ENCODE measurements at places on chromosomes 3 and 15. TPM values are rescaled to one million over a fixed set of nuclear protein-coding genes. Genes with fewer than 3 reads are reported as not detected.
A peak's percentile ranks its signal among the peaks of the same experiment; 100 is the strongest.

DNA sequence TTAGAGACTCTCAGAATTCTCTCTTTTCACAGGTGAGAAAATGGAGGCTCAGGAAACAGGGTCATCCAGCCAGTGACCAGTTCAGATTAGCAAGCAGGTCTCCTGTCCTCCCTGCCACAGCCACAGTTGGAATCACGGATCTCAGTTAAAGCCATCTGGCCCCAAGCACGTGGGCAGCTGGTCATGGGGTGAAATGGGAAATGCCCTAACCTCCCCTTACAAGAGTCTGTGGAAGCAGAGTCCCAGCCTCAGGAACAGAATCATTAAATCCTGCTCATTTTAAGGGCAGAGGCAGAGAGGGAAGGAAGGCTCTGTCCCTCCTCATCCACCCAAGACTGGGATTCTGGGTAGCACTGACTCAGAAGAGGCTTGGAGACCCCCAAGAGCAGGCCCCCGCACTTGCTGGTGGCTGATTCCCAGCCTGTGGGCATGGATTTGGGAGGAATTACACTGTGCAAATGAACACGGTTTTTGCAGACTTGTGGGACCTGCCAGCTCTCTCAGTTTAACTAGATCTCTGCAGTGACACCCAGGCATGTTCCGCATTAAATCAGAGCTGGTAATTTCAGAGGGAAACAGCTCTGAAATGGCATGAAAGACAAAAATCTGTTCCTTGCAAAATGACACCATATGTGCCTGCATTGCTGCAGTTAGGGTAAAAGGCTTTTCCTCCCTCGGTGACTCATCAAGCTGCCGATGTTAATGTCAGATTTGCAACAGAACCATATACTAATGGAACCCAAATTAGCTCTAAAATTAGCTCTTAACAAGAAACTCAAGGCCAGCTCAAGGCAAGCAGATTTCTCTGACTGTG, 89.0 kb downstream of the BDH1 start:
- no peak for DNase-seq

- DNase-seq = peak; percentile 57
These were observed 602 bp upstream of the BAHD1 start for GRCh38 chr15:40439960-40440742.

The MYRIP gene
- total RNA-seq = 10.6 TPM

DNA sequence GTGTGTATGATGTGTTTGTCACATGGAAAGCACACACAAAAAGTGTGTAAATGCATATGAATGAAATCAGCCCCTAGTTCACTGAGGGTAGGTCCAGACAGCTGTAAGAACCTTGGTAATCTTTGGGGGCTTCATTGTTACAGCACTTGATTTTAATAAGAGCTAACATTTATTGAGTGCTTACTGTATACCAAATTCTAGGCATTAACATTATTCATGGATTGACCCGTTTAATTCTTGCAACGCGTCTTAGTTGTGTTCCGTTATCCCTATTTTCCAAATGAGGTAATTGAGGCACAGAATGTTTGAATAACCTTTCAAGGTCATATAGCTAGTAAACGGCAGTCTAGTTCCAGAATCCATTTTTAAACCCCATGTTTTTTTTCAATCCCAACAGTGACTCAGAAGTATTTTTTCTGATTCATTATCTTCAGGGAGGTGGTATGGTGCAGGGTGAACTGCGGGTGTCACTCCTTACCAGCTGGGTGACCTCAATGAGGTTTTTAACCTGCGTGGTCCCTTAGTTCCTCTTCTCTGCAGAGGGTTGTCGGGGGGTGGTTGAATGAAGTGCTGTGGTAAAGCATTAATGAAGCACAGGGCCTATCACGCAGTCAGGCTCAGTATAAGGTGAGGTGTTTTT, 14.2 kb downstream of the RAB8B start:
- DNase-seq = no peak

GRCh38 chr15:52191207-52191606, at the start of gene GNB5:
Gene GNB5, minus strand, starts transcription at chr15:52191392. Its CDS starts 6,716 bp downstream, at chr15:52184676.
- no peak for DNase-seq

DNA sequence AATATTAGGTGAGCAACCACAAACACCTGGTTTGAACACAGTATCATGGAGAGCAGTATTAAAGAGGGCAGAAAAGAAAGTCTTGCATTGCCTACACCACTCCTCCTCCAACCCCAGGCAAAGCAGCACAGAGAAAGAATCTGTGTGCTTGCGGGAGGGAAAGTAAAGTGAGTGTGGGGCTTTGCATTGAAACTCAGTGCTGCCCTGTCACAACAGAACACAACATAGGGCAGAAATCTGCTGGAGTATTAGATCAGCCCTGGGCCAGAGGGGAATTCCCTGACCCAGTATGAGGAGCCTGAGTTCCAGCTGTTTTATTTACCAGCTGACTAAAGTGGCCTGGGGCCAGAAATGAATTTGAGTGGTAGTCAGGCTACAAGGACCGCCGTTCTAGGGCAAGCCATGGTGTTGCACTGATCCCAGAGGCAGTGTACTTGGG, 75.5 kb downstream of the SPATA16 start:
- no peak for DNase-seq

DNA sequence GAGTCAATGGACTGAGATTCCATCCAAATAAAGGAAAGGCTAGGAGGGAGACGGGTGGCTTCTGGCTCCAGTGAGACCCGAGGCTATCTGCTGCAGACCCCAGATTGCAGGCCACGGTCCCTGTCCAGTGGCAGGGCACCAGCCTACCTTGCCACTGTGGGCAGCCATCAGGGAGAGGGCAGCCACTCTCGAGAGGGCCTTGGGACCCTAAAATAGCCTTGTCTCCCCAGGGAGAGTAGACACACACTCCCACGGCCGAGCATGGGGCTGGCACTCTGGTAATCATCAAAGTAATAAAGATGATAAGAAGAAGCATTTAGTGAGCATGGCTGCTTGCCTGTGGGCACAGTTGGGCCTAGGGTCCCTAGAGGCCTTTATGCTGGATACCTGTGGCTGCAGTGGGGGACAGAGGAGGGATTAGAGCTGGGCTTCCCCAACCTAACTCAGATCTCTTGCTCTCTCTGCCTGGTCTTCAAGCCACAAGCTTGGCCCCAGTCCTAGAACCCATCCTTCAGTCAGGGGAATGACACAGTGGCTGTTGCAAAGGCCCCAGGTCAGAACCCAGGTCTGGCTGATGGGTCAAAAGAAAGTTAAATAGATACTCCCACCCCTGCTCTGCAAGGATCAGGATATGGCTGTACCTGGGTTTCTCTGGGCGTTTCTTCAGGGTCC, 9.2 kb upstream of the VIPR1 start:
- DNase-seq = no peak

- no peak for DNase-seq
These were observed 746.8 kb upstream of the LMCD1 start for GRCh38 chr3:7754653-7755441.

- no peak for DNase-seq
These were observed 179.4 kb downstream of the GHSR start for GRCh38 chr3:172268868-172269267.

GRCh38 chr15:99734575-99734974, 1.3 kb upstream of the LYSMD4 start:
- no peak for DNase-seq

DNA sequence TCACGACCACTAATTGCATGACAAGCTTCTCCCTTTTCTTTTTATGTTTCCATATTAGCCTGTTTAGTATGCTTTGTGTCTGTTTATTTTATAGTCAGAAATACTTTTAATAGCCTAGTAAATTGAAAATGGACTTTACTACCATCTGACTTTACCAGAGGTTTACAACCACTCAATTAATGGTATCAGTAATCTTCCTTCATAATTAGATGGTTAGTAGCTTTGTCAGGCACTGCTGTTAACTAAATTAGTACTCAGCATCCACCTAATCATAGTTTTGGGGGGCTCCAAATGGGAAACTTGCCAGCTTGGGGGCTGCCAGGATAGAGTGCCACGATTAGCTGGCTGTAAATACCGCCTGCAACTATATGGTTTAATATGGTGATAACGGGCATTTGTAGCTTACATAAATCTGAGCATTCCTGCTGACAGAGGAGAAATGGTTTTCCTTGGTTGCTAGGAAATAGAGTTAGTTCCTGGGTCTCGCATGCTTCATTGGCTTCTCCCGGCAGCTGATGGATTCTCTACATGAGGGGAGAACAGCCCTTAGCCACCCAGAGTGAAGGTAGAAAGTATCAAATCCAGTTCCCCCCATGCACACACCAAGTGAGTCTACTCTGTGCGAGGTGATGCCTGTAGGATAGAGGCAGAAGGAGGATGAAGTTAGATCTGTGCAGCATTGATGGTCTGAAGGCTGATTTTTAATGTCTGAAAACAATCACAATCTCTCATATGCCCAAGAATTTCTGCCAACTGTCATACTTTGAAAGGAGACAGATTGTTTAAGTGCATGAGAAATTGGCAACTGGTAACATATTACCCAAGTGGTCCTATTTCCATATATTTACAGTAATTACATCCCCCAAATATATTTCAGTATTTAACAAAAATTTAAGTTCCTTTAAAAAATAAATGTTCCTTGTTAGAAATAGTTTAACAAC, 326.6 kb upstream of the PROK2 start:
- no peak for DNase-seq

GRCh38 chr3:4006288-4006687, 207.1 kb downstream of the LRRN1 start:
- DNase-seq = no peak

GRCh38 chr3:118544458-118544857, 490.2 kb downstream of the IGSF11 start:
- no peak for DNase-seq

The SYNPR gene
- 119 TPM for total RNA-seq

The CHRFAM7A gene
- 2.0 TPM for total RNA-seq
